Activated T-helper 1 cell treated with anti-CD3 and anti-CD28 coated beads, Interleukin-2, amount 50 U/mL, for 16 hours (primary cell): ENCODE measurements at places on chromosomes 2 and 18.

- DNase-seq, result no peak
These were observed 46.1 kb downstream of the CFAP36 start for GRCh38 chr2:55565613-55566012.

DNA sequence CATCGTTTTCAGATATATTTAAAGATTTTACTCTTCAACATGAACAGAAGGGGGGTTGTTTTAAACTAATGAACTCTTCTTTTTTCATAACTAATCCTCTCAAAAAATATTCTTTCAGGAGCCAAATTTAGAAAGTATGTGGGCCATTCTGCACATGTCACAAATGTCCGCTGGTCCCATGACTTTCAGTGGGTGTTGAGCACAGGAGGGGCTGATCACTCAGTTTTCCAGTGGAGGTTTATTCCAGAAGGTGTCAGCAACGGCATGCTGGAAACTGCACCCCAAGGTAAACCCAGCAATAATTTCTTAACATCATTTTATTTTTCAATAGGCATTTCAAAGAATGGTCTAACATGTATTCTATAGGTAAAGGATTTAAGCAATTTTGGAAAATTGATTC lies 136.0 kb downstream of the EML6 start:
- no peak for DNase-seq

DNA sequence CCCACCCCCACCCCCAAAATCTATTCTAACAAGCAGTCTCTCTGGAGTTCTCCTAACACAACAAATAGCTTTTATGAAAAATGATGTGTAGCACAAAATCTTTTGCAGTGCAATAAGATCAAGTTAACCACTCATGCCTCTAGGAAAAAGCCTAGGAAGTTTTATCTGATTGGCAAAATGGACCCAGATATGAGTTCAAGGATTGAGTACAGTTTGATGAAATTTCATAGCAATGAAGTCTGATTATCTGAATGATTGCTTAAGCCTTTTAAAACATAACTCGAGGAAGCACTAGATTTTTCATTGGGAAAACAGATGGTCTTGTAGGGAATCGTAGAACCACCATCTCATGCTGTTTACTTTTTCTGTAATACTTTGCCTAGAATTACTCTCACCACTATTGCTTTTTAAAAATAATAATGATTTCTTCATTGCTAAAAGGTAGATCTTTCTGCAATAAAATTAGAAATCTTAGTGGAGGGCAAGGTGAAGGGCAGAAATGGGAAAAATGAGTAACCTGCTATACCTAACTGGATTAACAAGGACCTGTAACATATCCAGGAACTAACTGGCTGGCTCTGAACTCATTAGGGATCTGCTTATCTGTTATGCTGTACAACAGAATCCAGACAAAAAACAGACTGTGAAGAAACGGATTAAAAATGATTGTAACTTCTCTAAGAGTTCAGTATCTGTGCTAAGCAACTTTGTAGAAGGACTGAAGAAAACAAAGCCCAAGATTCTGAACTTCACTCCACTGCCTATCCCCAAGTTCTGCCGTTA lies 73.7 kb upstream of the ETAA1 start:
- no peak for DNase-seq

DNA sequence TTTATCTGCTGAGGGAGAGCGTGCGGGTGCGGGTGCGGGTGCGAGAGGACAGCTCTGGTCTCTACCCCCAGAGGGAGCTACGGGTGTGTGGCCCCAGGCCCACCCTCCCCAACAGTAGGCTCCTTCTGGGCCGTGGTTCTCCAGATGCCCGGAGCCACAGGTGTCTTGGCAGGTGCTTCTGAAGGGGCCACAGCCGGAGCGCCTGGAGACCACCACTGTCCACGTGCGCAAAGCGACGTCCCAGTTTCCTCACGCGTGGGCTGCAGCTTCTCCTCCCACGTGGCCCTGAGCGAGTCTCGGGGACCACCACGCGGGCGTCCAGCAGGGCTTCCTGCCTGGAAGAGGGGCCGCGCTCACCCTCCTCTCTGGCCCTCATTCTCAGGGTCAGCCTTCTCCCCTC lies 90.6 kb downstream of the BIN1 start:
- DNase-seq, result no peak

DNA sequence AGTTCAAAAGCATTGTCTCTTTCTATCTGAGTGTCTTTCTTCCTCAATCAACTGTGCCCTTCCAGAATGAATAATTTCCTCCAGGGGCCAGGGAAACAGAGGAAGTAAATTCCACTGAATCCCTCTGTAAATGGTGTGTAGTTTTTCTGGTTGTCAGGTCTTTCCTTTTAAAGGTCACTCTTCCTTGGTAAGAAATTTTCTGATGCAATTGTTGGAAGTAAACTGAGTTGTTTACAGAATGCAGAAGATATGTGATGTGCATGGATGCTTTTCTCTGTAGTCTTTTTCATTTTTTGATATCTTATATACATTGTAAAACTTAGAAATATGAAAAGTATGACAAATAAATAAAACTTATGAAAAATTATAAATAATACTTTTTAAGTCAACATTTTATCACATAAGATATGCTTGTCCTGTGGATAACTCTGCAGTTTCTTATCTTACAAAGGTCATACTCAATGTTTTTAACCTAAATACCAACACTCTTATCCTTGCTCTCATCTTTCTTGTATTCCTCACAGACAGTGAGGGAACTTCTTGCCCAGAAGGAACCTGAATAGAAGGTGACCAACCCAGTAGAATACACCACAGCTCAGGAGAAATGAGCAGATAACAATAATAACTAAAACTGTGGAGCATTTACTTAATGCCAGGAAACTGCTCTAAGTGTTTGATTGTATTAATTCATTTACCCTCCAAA lies 234.5 kb downstream of the METTL4 start:
- DNase-seq, result no peak

- no peak for DNase-seq
These were observed 233.4 kb upstream of the GALNT5 start for GRCh38 chr2:157024129-157024528.

- DNase-seq, result no peak
These were observed 92.1 kb downstream of the ATL2 start for GRCh38 chr2:38284971-38285370.

DNA sequence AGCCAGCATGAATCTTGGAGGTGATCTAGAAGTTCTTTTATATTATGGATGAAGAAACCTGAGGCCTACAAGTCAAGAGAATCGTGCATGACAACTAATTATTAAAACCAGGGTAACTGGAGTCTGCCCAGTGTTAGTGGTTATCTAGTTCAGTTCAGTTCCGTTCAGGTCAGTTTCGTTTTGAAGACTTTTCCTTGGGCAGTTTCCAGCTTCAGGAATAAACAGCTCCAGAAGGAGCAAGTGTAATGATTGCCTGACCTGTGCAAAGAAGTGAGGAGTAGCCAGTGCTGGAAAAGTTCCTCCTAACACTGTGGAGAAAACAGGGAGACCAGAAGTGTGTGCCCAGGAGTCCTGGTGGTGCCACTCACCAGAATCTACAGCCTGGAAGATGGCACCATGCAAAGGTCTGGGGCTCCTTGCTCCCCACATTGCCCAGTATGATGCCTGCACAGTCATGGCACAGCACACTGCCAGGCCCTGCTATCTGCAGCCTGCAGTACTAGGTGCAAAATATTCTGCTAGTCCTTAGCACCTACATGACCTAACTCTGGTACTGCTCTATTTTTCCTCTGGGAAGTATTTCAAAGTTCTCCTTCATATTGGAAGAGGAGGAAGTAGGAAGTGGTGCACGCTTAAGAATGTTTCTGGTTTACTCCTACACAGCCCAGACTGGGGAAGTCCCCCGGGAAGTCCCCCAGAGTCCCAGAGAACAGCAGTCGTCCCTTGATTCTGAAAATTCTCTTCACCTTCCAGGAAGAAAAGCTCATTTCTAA lies 65.8 kb downstream of the SUMO1 start:
- DNase-seq, result peak; percentile 8

GRCh38 chr2:224832207-224832606 lies 116.0 kb upstream of the CCDC195 start:
- no peak for DNase-seq

DNA sequence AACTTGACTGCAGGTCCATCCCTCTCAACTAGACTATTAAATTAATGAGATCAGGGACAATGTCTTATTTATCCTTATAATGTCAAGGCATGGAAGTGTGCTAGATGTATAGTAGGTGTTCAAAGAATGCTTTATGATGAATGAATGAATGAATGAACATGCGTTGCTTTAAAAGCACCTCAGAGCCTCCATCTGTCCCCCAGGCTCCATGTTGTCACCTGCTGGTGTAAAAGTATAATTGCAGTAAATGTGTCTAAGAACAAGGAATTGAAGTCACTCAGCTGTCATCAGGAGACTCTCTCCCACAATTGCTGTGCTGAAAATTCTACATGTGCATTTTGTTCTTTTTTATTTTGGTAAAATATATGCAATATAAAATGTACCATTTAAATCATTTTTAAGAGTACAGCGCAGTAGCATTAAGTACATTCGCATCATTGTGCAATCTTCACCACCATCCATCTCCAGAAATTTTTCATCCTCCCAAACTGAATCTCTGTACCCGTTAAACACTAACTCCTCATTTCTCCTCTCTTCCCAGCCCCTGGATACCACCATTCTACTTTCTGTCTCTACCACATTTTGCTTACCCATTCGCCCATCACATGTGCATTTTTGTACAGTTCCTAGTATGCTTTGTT lies 52.6 kb downstream of the GNAL start:
- no peak for DNase-seq

DNA sequence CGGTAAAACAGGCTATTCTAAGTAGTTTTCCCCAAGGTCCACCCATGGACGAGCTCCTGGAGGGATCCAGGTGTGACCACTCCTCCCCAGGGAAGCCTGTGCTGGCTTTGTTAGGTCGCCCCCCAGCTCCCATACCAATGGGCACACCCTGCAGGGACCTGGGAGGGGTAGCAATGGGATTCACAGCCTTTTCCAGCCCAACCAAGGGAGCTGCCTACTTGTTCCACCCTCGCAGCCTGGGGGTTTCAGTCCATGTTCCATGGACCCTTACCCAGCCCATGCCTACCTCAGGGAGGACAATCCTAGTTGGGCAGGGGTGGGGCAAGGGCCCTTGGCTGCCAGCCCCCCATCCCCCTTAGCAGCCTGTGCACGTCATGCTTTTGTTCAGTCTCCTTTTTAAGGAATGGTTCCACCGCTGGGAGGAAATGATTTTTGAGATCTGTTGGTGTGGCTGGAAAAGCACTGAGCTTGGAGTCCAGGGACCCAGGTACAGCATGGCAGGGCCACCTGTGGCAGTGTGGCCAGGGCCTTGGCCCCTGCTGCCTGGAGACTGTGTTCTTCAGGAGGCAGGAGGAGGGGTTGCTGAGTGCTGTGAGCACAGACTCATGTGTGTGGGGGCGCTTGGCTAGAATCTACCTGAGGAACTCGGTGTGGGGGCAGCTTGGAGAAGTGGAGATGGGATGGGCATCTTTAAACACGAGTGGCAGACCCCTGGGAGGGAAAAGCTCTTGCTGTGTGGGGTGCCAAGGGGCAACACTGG lies 166.8 kb downstream of the TWIST2 start:
- DNase-seq, result no peak

DNA sequence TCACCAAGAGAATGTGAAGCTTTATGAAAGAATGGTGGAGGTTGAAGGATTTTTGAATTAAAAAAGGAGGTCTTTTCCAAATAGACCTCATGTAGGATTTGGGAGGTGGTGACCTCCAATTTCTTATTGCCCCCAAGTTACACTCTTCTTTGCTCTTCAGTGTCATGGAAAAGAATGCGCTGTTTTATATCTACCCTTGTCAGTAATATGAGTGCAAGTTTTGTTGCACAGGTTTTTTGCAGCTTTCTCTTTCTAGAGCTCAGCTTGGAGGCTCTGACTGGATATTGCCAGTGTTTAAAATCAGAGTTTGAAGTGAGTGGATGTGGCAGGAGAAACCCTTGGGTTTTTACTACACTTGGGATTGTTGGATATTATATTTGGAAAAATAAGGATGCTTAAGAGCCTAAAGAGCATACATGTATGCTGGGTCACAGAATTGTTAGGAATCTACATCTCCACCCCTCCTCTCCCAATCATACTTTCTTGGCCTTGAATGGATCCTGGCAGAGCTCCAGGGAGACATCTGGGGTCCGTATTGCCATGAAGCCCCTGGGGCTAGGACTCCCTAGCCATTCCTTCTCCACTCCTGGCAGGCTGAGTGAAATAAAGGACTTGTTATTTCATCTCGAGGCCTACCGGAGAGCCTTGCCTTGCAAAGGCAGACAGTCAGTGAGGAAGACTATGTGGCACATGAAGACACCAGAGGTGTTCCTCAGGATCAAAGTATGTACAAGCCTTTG lies 43.8 kb downstream of the APOB start:
- DNase-seq, result no peak

GRCh38 chr18:48862132-48862531 lies 88.6 kb downstream of the SMAD7 start:
- DNase-seq, result no peak

DNA sequence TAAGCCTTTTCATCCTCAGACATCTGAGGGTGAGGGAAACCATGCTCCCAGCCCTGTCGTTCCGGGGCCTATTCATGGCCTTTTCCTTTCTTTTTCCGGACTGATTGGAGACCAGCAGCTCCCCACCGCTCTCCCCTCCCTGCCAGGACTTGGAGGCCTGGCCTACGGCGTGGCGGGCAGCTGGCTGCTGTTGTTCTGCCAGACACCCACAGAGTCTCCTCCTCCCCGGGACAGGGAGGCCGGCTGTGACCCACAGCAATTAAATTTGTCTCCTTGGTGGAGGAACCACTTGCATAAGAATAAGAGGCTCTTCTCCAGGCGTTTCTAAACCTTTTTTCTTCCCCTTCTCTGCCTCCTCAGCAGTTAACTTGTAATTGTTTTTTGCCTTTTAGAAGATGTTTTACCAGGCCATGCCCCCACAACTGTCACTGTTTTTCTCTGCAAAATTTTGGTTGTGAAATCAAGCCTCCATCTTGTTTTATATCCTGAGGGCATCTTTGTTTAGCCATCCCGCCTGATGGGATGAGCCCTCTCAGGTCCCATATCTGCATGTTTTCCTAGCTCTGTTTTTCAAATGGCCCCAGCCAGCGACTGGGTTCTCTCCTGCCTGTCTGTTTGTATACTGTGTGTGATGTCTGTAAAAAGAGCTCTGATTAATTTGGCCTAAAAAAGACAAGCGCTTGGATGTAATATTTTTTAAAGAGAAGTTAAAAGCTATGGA lies 1060.0 kb upstream of the DDX18 start:
- DNase-seq, result no peak

GRCh38 chr2:232456296-232457120 lies 555 bp downstream of the ALPI start:
- no peak for DNase-seq

- DNase-seq, result no peak
These were observed 559.3 kb upstream of the CDH2 start for GRCh38 chr18:28736223-28736622.

DNA sequence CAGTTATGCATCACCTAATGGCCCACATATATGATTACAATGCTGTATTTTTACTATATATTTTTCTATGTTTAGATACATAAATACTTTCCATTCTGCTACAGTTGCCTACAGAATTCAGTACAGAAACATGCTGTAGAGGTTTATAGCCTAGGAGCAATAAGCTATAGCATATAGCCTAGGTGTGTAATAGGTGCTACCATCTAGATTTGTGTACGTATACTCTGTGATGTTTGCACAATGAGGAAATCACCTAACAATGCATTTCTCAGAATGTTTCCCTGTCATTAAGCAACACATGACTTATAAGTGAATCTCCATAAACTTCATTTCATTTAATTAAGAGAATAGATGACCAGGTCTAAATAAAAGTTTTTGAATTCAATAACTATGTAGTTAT lies 43.5 kb downstream of the SLC38A11 start:
- no peak for DNase-seq
